Muscle of arm (tissue), 14 donors: ENCODE measurements at places on chromosomes 12 and 14.

GRCh38 chr14:91774140-91775096 lies 42.5 kb upstream of the CATSPERB start:
- no peak for DNase-seq

DNA sequence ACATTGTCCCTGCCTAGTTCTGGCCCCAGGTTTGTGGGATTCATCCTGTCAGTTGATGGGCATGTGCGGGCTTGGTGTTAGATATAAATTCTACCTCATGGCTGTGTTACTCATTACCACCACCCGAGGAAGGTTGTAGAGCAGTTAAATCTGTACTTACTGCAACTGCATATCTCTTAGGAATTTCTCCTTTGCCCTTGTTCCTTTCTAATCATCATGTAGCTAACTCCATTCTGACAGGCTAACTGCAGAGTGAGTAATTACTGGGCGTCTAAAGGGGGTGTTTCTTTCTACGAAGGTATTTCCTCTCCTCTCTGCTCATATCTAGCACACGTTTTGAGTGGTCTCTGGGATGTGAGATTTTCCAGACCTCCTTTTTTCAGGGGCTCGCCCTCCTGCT lies 1076.7 kb downstream of the TMTC2 start:
- DNase-seq: no peak

- no peak for DNase-seq
Measured at GRCh38 chr12:99455350-99456035, 192.1 kb upstream of the GARIN6 start.

GRCh38 chr14:50040401-50040775 lies 76.0 kb downstream of the VCPKMT start:
- DNase-seq: no peak

- no peak for DNase-seq
Measured at GRCh38 chr14:38870296-38870836, 232.7 kb downstream of the SEC23A start.
